ENCODE measurements at places on chromosomes 4 and X. TPM values are rescaled to one million over a fixed set of nuclear protein-coding genes. Genes with fewer than 3 reads are reported as not detected.

The DMD gene
- 135 TPM for total RNA-seq

The TMPRSS11B gene
- total RNA-seq = not detected

The TMEM33 gene
- total RNA-seq = 19.6 TPM

The CLGN gene
- total RNA-seq = 77.8 TPM

The ARHGAP36 gene
- total RNA-seq = not detected

The CXorf49 gene
- total RNA-seq = not detected

All from Right ventricle myocardium superior (tissue), 1 donor.